HepG2 (cell line): ENCODE measurements at places on chromosomes 3 and 15.

DNA sequence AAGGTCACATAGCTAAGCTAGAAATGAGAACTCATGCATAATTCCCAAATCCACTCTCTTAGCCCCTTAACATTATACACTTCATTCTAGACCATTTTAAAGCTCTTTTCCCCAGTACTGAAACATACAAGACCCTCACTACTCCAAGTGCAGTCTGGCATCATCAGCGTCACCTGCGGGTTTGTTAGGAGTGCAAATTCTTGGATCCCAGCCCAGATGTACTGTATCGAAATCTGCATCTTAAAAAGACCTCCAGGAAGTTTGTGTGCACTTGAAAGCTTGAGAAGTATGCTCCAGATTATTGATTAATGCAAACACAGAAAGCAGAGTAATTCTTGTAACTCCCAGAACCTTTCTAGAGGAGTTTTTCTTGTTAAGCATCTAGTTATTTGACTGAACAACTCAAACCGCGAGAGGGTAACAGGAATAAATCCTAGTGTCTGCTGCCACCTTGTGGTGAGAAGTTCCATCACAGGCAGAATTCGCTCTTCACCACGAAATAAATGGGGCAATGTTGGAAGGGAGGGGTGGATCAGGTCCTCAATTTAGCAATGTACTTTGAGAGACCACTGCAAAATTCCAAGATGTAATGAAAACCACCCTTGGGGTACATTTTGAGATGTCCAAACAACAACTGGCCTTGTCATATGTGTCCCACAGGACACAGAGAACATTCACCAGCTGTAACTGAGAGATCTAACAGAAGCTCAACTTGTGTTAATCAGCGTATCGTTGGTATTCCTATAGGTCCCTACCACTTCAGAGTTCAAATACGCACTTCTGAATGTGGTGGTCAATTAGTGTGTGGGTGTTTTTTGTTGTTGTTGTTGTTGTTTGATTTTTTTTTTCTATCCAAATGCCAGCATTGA lies 583 bp upstream of the C3orf49 start:
- H3K27me3 ChIP-seq: no peaks in the 10 kb centered on the region
- H3K27ac ChIP-seq: no peak overlapping the region
- no peak overlapping the region for H3K4me3 ChIP-seq
- H3K36me3 ChIP-seq: no peaks in the 10 kb centered on the region
- DNase-seq: peak; percentile 37
- H3K4me1 ChIP-seq: peaks cover 10% of the 10 kb centered on the region

- no peaks in the 10 kb centered on the region for H3K36me3 ChIP-seq
- H3K27me3 ChIP-seq: no peaks in the 10 kb centered on the region
- peaks cover 54% of the 10 kb centered on the region for H3K4me1 ChIP-seq
- H3K27ac ChIP-seq: no peak overlapping the region
- no peak overlapping the region for H3K4me3 ChIP-seq
These were observed 24.1 kb downstream of the MAGI1 start for GRCh38 chr3:66014651-66015050.

DNA sequence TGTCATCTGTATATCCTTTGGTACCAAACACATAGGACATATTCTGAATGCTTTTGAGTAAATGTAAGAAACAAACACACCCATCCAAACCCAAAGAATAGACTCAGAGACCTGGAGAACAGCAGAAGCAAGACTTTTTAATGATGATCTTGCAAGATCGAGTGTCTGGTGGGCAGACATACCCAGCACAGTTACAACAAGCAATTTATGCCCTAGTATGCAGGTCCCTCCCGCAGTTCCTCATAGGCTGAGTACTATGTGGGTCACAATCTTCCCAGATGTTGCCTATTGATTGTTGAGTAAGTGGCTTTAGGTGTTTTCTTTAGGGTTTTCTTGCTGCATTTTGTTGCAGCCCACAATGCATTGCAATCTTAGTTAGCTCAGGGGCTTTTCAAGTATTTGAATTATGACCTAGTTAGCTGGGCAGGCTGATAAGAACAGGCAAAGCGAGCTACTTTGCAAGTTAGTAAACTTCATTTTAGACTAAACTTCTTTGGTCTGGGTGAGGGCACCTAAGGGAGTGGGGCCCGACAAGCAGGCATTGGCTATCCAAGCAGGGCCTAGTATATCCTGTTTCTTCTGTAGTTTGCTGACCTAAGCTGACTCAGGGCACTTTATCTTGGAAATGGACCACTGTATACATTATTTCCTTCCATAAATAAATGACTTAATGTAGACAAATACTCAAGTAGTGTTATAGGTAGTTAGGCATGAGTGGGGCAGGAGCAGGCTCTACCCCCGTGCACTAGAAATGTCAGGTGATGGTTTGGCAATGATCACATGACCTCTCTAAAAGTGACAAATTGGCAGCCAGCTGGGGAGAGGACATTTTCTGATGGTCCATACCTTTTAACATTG lies 87.3 kb upstream of the LIPC start:
- no peak for DNase-seq
- no peaks in the 10 kb centered on the region for H3K27me3 ChIP-seq
- peaks cover 8% of the 10 kb centered on the region for H3K4me1 ChIP-seq
- no peaks in the 10 kb centered on the region for H3K36me3 ChIP-seq
- H3K27ac ChIP-seq: no peak overlapping the region

GRCh38 chr3:3666664-3667063 lies 132.6 kb upstream of the LRRN1 start:
- no peaks in the 10 kb centered on the region for H3K4me1 ChIP-seq
- no peak overlapping the region for H3K27ac ChIP-seq
- no peaks in the 10 kb centered on the region for H3K36me3 ChIP-seq
- H3K4me3 ChIP-seq: no peak overlapping the region

DNA sequence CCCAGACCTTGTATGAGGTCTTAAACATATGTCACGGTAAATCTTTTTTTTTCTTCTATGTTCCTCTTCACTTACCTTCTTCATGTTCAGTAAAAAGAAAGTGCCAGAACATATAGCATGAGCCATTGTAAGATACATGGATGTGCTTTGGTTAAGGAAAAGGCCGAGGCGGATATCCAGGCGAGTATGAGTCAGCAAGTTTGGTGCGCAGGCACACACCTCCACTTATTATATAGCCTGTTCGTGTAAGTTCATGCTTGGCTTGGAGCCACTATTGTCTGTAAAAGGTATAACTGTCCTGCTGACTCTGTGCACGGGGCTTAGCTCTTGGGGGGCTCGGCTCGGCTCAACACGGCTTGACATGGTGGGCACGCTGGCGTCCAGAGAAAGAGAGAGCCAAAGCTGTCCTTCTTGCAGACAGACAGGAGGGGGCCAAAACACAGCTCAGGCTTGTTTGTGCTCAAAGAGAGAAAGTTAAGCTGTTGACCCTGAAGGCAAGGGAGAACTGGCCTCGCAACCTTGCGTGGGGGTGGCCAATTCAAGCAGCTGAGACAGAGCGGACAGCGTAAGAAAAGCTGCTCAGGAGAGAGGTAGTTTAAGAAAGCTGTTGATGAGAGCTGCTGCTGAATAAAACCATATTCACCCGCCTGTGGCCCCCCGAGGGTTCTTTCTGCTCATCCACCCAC lies 251.2 kb downstream of the SLC9A9 start:
- peaks cover 8% of the 10 kb centered on the region; the same call in 1 of the 3 replicates for H3K27me3 ChIP-seq
- no peaks in the 10 kb centered on the region for H3K36me3 ChIP-seq
- H3K4me1 ChIP-seq: no peaks in the 10 kb centered on the region

- peak overlapping the region; percentile 56 for H3K27ac ChIP-seq
- H3K4me1 ChIP-seq: peaks cover 67% of the 10 kb centered on the region
- H3K4me3 ChIP-seq: peak overlapping the region; percentile 32
- no peaks in the 10 kb centered on the region for H3K27me3 ChIP-seq
- H3K36me3 ChIP-seq: peaks cover 2% of the 10 kb centered on the region
- no peak for DNase-seq
These were observed 6.6 kb downstream of the GPX1 start for GRCh38 chr3:49351521-49352011.
